ENCODE measurements at places on chromosomes 11 and 22.

DNA sequence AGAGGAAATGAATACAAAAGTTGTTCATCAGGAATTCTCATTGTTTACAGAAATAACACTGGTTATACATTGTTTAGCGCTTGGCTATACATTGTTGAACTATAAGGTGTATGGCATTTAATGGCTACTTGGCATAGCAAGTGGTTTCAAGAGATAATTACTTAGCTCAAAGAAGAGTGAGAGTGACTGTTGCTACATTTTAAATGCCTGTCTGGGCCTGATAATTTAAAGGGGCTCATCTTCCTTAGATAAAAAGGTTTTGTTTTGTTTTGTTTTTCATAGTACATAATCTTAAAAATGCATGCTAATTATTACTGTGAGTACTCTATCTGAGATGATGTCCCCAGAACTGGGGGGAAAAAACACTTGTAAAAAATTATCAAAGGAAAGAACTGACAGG lies 1.5 kb upstream of the SMPD1 start:
- DNase-seq, result no peak

- no peak for DNase-seq
Observed at GRCh38 chr11:112997857-112998466, 36.7 kb downstream of the NCAM1 start.

GRCh38 chr22:17194213-17194612 lies 25.0 kb downstream of the ADA2 start:
- DNase-seq, result no peak

GRCh38 chr11:64745521-64746328 lies 1.8 kb upstream of the RASGRP2 start:
- peak; percentile 94 for DNase-seq

DNA sequence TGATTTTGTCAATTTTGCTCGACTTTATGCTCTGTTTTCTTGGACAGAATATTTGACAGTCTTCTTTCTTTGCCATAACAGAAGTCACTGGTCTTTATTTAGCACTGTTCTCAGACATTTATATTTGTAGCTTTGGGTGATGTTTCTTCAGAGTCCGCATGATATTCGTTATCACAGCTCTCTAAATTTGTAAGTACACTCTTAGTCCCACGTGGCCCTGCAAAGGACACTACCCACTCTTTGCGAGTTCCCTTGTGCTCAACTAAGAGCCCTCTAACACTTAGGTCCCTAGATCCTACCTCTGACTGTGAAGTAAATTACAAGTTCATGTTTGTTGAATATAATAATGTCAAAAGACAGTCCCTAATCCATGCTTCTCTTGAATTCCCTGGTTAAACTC lies 651.9 kb downstream of the NTM start:
- no peak for DNase-seq

GRCh38 chr11:2432628-2433071 lies 11.7 kb downstream of the TRPM5 start:
- no peak for DNase-seq

DNA sequence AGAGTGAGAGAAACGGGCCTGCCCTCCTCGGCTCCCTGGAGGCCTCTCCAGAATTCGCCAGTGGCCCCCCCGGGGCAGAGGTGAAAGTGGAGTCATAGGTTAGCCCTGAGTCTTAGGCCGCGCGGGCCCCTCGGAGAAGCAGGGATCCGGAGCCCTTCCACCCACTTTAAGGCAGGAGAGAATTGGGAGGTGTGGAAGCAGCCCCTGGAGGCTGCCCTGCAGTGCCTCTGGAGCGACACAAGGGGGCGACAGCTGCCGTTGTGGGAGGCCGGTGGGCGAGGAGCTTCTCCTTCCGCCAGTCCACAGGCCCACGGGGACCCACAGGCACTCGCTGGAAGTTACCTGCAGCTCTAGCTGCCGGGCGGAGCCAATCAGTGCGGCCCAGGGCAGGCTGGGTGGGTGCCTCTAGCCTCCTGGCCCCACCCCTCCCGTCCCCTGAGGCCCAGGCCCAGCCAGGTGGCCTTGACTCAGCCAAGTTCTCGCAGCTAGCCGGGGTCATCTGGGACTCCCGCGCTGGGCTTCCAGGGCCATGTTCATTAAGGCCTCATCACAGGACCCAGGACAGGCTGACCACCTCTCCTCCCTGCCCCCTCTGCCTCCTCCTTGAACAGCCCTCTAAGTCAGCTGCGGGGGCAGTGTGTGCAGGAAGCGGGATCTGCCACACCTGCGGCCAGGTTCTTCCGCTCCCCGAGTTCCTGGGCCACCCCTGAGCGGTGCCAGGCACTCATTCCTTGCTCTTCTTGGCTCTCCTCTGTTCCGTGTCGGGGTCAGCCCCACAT lies 5.0 kb downstream of the DGKZ start:
- peak; percentile 79 for DNase-seq

- no peak for DNase-seq
Observed at GRCh38 chr11:126063507-126063852, 814 bp upstream of the CDON start.

DNA sequence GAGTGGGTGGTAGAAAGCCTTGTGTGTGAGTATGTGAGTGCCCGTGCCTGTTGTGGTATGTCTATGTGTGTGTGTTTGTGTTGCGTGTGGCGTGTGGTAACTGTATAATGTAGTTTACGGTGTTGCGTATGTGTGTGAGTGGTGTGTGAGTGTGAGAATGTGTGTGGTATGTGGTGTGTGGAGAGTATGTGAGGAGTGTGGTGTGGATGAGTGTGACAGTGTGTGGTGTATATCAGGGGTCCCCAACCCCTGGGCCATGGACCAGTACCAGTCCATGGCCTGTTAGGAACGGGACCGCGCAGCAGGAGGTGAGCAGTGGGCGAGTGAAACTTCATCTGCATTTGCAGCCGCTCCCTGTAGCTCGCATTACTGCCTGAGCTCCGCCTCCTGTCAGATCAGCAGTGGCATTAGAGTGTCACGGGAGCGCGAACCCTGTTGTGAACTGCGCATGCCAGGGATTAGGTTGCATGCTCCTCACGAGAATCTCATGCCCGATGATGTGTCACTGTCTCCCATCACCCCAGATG lies 5.7 kb downstream of the UPK3A start:
- DNase-seq, result no peak

DNA sequence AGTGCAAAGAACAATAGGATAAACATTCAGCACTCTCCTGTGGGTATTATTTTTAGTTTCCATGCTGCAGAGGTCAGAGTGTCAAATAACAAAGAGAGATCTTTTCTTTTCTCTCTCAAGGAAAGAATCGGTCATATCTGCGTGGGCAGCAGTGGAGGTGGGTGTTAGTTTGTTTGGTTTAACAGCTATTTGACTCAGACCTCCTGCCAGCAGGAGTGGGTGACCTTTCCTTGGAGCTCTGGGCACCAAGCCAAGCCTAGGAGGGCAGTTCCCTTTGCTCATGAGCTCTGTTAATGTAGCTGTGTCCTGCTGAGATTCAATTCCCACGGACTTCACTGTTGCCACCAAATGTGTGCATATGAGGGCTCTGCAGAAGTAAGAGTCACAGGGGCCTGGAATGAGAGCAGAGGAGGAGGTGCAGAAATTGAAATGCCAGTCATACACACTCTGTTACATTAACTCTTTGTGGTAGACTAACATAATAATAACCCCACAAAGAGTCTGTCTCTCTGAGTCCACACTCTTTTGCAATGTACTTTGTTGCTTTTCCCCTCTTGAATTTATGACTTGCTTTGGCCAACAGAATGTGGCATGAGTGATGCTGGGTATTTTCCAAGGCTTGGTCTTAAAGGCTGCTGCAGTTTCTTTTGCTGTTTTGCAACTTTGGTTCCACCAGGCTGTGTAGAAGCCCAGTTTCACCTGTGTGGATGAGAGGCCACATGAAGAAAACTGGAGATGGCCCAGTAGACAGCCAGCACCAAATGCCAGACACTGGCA lies 76.0 kb upstream of the GRK3 start:
- peak; percentile 44 for DNase-seq

GRCh38 chr11:104858882-104859775 lies 39.1 kb downstream of the CASP12 start:
- no peak for DNase-seq

- peak; percentile 74 for DNase-seq
Observed at GRCh38 chr11:113446112-113446511, 29.1 kb downstream of the DRD2 start.

GRCh38 chr22:31869739-31870138 lies 74.6 kb upstream of the YWHAH start:
- DNase-seq, result no peak

GRCh38 chr11:60130496-60130895 lies 42.0 kb downstream of the MS4A2 start:
- DNase-seq, result no peak

GRCh38 chr11:73177778-73178539 lies 35.8 kb upstream of the FCHSD2 start:
- DNase-seq, result peak; percentile 89

DNA sequence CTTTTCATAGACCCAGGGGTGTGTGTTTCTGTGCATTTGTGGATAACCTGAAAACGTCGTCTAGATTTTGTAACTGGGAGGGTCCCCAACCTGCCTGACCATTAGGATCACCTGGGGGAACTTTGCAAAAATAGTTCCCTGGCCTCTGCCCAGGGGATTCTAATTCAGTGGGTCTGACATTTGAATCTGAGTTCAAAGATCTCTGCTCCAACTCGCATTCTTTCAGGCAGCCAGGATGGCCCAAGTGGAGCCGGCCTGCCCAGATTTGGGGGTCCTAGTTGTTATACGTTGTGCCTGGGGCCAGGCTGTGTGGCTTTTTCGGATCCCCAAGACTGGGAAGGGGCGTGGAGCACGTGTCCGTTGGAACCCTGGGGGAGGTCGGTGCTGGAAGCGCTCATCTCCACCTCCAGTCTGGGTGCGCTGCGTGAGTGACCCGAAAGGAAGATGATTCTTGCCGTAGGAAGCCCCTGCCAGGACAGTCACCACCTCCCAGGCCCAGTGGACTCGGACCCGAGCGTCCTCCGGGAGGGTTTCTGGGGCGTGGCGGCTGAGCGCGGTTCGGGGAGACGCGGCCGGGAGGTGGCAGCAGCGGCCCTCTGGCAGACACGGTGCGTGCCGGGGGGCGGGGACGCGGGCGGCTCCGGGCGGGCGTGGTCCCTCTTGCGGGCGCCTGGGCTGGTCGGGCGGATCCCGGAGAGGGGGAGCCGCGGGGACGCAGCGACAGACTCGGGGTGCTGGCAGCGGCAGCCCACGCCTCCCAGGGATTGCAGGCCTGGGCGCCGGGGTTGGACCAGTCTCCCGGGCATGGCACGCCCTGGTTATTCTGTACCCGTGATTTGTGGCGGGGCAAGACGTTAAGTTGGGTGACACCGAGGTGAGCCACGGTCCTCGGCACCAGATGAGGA lies 29.2 kb upstream of the PLET1 start:
- peak; percentile 87 for DNase-seq

DNA sequence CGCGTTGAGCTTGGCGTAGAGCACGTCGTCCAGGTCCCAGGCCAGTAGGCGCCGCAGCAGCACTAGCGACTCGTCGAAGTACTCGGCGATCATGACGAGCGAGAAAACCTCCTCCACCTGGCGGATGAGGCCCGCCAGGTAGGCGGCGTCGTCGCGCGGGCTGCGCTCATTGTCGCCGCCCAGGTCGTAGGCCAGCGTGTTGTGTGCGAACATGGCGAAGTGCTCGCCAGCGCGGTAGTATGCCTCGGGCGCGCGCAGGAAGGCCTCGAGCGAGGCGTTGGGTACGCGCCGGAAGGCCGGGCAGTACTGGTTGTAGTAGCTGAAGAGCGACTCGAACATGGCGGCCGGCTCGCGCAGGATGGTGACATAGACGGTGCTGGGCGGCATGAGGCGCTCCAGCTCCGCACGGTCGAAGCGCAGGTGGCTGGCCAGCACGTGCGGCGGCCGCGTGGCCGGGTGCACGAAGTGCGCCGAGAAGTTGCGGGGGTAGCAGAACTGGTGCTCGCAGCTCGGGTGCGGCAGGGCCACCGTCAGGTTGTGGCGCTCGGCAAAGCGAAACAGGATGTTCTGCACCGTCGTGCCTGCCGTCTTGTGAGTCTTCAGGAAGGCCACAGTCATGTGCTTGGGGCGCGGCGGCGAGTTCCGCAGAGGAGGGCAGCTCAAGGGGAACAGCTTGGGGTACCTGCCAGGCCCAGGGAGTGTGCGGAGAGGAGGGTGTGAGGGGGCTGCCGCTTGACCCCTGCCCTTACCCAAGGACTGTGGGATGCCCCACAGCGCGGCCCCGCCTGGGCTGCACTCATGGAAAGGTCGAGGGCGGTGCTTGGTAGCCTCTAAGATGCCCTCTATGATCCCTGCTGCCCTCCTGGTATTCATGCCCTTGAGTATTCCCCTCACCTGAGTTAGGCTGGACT lies 5.7 kb downstream of the GAL3ST3 start:
- no peak for DNase-seq

- no peak for DNase-seq
Observed at GRCh38 chr11:2931420-2931746, 2.2 kb upstream of the PHLDA2 start.

- DNase-seq, result no peak
Observed at GRCh38 chr11:116507849-116508695, 264.7 kb downstream of the BUD13 start.

DNA sequence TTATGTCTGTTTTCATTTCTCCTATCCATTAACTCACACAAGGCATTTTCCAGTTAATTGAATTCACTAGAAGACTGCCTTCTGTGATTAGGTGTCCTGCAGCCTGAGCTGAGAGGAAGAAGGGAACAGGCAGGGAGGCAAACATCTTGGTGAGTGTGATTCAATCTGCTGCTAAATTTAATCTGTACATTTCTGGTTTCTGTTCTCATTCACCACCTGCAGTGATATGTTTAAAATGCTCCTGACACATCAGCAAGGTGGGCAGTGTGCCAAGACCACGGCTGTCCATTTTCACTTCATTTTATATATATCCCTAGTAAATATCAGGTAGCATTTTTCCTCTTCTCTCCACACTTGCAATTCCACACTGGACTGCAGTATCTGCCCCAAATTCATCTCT lies 416.5 kb downstream of the TMEM135 start:
- no peak for DNase-seq

GRCh38 chr22:23893121-23893944 lies 850 bp upstream of the MIF start:
- no peak for DNase-seq

GRCh38 chr22:44804327-44804726 lies 52.0 kb downstream of the ARHGAP8 start:
- DNase-seq, result no peak

DNA sequence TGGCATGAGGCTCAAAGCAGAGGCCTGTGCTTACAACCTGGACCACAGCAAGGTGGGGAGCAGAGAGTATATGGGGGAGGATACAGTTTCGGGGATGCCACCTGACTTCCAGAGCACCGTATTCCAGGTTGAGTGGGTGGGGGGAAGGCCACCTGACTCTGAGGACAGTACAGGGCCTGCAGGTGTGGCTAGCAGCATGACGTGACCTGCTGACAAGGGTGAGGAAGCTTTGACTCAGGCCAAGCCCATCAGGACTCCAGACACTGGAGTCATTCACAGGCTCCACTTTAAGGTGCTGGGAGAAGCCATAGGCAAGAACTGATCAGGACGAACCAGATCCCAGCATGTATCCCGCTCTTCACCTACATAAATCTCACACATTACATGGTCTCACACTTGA lies 34.6 kb upstream of the CRTAM start:
- no peak for DNase-seq

GRCh38 chr11:75118577-75118976 lies 21.9 kb upstream of the OR2AT4 start:
- no peak for DNase-seq

- no peak for DNase-seq
Observed at GRCh38 chr11:18324381-18324780, 2.0 kb downstream of the GTF2H1 start.

Measured in activated CD8-positive, alpha-beta memory T cell treated with anti-CD3 and anti-CD28 coated beads, Interleukin-2, amount 10 ng/mL, durations not matched to agents 7 days and 5 days (primary cell).